Femur (tissue), 1 donor: ENCODE measurements at places on chromosomes 6 and 20.

DNA sequence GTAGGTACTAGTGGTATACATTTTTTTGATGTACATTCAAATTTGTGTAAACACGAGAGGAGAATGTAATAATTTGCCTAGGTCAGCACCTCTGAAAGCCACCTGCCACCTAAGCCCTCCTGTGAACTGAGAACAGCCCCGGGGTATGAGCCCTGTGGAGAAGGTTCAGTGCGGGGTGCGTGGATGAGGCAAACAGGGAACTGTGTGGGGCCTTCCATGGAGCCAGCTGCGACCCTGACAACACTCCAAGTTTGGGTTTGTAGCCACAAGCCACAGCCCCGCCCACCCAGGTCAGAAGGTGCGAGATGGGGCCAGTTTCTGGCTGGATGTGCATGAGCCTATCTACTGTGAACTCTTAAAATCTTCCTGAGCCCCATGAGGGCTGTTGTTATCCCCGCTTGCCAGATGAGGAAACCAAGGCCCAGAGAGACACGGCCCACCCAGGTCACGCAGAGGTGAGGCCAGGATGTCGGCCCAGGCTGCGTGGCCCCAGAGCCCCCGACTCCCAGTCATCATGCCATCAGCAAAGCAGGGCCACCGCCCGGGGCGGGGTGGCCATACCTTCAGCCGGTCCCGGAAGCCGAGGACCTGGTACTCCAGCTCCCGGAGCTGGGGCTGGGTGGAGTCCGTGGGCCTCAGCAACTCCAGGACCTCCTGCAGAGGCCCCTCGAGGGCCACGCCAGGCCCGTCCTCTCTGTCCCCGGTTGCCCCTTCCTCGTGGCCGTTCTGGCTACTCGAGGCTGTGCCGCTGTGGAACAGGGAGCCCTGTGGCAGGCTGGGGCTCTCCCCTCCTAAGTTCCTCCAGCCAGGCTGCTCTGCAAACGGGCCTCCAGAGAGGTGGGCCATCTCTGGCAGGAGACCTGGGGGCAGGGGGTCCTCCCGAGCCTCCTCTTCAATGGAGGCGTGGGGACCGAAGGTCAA is 89.6 kb downstream of the RIPOR3 start:
- no peak for DNase-seq

DNA sequence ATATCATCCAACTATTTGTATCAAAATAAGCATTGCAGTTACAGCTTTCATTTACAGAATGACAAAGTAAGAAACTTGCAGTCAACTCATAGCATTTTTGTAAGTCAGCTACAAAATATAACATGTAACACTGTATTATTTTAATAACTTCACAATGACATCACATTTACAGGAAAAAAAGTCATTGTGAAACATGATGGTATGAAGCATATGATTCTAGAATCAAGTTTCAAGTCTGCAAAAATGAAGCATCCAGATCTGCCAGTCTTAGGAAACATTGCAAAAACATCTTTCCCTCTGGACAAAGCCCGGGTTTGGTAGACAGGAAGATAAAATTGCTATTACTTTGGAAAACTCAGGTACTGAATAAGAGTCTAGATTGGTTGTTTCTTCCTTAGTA is 263.9 kb upstream of the NT5E start:
- DNase-seq, result no peak

GRCh38 chr20:59731376-59731775 is 127.0 kb downstream of the PHACTR3 start:
- DNase-seq, result peak; percentile 74

GRCh38 chr6:124941259-124941658 is 21.0 kb upstream of the RNF217 start:
- DNase-seq, result no peak

- DNase-seq, result no peak
Measured at GRCh38 chr20:32898729-32899128, 40.0 kb downstream of the EFCAB8 start.

- DNase-seq, result no peak
Measured at GRCh38 chr6:33799454-33800113, 4.2 kb downstream of the MLN start.

- DNase-seq, result no peak
Measured at GRCh38 chr6:138094260-138094659, 13.0 kb downstream of the PERP start.

GRCh38 chr6:41255638-41256246 is 27.6 kb downstream of the TREML4 start:
- DNase-seq, result no peak

GRCh38 chr6:2934057-2934456 is 30.9 kb upstream of the SERPINB9 start:
- DNase-seq, result no peak

GRCh38 chr6:80956898-80957297 is 795.6 kb downstream of the TENT5A start:
- DNase-seq, result no peak

GRCh38 chr20:8645326-8645725 is 423.6 kb upstream of the PLCB4 start:
- no peak for DNase-seq

DNA sequence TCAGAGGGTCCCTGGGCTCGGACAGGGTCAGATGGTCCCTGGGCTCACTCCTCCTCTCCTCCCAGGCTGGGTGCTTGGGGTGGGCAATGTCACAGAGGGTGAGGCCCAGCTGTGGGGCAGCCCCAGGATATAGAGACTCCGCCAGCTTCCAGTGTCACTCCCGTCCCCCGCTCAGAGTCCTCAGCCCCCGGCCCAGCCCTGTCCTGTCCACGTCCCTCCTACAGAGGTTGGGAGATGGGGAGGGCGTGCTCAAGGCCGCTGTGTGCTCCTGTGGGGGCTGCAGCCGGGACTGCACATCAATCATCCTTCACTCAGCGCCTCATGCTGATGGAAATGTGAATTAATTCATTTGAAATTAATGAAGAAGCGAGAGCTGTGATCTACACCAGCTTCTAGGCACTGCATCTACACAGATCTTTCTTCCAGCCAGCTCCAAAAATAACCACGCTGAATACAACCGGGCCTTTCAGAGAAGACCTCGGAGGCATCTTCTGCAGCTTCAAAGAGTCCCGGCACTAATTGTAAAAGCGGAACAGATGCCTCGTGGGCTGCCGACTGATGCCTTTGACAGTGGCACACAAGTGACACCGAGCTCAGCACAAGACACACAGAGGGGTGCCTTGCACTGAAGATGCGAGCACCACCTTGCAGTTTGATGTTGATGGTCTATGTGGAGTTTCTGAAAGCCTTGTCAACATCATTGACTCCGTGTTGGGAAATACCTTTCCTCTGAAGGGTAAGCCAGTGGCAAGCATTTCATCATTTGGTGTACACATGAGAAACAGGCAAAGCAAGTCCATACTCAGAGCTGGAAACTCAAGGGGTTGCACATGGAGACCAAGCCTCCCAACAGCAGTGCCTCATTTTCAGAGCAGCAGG is 39.3 kb downstream of the DACT2 start:
- DNase-seq, result no peak

DNA sequence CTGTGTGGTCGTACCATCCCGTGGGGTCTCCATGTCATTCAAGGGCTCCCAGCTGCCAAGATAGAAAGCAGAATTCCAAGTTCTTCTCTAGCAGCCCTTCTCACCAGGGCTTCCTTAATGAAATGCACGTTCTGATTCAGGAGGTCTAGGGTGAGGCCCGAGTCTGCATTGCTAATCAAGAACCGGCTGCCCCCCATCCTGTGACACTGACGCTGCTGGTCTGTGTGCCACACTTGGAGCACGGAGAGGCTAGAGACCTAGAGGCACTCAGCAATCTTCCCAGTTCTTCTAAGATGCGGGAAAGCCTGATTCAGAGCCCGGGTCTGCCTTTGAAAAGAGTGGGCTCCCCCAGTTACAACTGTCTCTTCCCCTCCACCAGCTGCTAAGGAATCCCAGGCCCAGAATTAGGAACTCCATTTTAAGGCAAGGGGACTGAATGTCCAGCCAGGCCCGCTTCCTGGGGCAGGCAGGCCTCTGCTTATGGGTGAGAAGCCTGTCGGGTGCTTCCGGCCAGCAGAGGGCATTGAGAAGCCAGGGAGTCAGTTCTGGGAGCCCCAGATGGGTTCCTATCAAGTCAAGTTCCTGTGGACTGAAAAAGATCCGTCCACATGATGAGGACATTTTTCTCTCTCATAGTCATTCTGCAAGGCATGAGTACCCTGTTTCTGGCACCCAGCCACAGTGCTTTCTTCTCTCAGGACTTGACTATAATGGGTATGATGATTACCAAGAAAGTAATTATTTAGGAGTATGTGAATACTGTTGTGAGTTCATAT is 69.8 kb upstream of the RIN2 start:
- peak; percentile 56 for DNase-seq

DNA sequence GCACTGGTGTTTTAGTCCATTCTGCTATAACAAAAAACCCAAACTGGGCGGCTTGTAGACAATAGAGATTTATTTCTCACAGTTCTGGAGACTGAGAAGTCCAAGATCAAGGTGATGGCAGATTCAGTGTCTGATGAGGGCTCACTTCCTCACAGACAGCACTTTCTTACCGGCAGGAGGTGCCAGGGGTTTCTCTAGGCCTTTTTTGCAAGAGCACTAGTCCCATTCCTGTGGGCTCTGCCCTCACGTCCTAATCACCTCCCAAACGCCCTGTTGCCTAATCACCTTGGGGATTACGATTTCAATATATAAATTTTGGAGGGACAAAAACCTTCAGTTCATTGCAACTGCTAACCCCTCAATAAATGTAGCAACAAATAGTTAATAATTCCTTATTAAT is 140.0 kb upstream of the SGK1 start:
- DNase-seq, result no peak

GRCh38 chr6:161748535-161749416 is 474.9 kb upstream of the AGPAT4 start:
- peak; percentile 39 for DNase-seq

- DNase-seq, result no peak
Measured at GRCh38 chr6:142055219-142055618, 77.5 kb upstream of the GJE1 start.

- DNase-seq, result no peak
Measured at GRCh38 chr6:166703149-166703710, 76.2 kb upstream of the RPS6KA2 start.

DNA sequence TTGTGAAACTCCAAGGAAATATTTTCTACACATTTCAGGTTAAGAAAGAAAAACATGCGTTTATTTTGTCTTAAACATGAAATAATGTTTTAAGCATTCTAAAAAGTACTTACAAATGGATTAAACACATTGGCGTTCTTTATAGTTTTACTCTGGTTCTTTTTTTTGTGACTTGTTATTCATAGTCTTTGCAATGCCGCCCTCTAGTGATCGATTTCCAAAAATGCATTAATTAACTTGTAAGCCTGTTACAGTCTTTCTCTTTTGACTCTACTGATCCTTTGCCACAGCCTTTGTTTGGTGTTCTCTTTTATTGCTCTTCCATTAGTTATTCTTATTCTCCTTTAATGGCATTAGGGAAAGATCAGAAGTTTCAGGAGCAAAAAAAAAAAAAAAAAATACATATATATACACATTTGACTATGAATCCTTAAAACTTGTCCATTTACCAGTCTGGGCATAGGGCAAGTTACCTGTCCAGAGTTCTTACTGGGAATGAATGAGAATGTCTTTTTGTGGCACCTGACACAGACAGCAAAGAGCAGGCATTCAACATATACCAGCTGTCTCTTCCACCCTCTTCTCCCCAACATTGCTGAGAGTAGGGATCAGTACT is 59.9 kb downstream of the MACROD2 start:
- peak; percentile 16 for DNase-seq

GRCh38 chr20:53592992-53593465 is 610 bp downstream of the ZNF217 start:
- peak; percentile 59 for DNase-seq

DNA sequence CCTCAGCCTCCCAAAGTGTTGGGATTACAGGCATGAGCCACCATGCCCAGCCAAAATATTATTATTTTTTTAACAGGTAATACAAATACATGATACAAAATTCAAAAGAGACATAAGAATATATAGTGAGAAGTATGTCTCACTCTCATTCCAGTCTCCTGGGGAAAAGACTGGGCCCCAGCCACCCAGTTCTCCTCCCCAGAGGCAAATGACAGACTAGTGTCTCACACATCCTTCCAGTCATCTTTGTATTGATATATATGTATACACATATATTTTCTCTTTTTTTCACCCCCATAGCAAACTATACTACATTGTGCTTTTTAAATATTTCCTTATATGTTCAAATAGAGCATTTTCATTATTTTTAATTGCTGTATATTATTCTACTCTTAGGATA is 8.3 kb downstream of the GSS start:
- DNase-seq, result no peak

GRCh38 chr20:37276494-37277252 is 12.8 kb upstream of the MANBAL start:
- DNase-seq, result peak; percentile 73

- DNase-seq, result no peak
Measured at GRCh38 chr6:41965429-41966213, 24.0 kb upstream of the CCND3 start.

- DNase-seq, result no peak
Measured at GRCh38 chr6:155411154-155412052, 44.2 kb downstream of the NOX3 start.

DNA sequence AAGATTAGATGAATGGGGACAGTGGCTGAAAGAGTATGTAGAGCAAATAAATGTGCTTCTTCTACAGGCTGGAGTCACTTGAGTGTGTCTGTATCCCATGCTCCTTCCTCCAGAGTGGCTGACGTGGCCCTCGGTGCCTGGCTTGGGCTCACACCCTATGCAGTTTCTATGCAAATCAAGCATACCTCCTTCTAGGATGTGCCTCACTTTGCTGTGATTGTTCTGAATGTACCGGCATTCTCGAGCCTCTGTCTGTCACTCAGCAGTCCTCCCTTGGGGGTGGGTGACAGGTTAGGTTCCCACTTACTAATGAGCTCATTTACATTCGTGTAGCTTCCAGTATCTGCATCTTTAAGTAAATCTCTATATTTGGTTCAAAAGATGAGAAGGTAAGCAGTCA is 55.1 kb upstream of the HDDC2 start:
- DNase-seq, result no peak

DNA sequence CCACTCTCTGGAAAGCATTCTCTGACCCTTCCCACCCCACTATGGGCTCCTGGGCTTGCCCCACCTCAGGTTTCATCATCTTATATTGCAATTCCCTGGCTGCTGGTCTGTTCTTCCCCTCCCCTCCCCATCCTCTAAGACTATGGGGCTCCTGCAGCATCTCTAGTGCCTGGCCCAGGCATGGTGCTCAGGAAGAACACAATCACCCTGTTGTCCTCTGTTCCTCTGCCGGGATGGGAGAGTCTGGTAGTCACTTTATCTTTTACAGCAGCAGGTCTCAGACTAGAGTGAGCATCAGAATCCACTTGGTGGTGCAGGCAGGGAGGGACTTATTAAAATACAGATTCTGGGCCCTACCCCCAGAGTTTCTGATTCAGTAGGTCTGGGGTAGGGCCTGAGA is 5.0 kb upstream of the LPIN3 start:
- DNase-seq, result no peak

GRCh38 chr20:57667924-57668782 is 41.7 kb downstream of the PMEPA1 start:
- no peak for DNase-seq

GRCh38 chr6:36621371-36621855 is 27.3 kb downstream of the SRSF3 start:
- no peak for DNase-seq

DNA sequence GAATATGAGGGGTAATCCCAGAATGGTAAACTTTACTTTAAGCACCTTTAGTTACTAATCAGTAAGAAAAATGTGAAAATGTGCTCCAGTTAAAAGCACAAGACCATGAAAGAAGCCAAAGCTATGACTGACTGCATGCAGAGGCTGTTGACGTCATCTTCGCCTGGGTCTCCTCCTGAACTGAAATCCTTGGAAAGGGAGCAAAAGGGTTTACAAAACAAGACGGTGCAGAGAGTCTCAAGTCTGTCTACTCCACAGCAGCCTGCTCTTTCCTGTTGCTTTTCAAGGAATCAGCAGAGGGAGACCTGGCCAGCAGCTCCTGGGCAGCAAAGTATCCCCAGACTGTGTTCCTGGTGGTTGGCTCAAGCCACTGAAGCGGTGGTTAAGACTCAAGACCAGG is 10.2 kb downstream of the FKBP1A start:
- no peak for DNase-seq
